ENCODE measurements at places on chromosomes 5 and 9.
A peak's percentile ranks its signal among the peaks of the same experiment; 100 is the strongest.

GRCh38 chr5:165321912-165322311 lies 1816.5 kb downstream of the MAT2B start:
- no peak for DNase-seq

DNA sequence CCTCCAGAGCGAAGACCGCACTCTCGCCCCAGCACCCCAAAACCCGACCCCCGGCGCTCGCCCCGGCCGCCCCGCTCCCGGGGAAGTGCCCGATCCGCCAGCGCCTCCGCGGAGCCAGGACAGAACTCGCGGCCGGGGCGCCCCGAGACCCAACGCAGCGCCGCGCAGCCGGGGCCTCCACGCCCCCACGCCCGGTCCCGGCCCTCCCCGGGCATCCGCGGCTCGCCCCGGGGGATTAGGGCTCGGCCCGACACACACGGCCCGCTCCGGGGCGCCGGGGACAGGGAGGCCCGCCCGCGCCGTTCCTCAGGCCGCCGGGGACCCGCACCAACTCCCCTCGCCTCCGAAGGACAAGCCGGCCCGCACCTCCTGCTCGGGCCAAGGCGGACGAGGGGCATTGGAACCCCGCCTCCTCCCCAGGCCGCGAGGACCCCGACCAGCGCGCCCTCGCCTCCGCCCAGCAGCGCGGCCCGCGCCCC lies 544 bp downstream of the FNBP1 start:
- DNase-seq: peak; percentile 36

GRCh38 chr5:41087461-41087860 lies 16.3 kb upstream of the MROH2B start:
- no peak for DNase-seq

DNA sequence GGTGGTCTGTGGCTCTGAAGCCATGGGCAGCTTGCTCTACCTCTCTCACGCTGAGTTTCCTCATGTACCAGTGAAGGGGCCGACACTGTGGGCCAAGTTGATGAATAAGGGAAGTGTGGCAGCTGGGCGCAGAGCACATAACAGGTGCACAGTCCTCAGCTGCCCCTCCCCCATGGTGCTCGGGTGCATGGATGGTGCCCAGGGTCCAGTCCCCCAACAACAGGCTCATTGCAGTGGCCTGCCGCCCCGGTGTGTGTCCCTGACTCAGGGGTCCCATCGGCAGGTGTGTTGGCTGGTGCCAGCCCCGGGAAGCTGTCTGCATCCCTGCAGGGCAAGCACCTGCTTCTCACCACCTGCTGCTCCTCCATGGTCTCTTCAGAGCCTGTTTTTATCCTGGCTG lies 36.6 kb downstream of the COL5A1 start:
- no peak for DNase-seq

DNA sequence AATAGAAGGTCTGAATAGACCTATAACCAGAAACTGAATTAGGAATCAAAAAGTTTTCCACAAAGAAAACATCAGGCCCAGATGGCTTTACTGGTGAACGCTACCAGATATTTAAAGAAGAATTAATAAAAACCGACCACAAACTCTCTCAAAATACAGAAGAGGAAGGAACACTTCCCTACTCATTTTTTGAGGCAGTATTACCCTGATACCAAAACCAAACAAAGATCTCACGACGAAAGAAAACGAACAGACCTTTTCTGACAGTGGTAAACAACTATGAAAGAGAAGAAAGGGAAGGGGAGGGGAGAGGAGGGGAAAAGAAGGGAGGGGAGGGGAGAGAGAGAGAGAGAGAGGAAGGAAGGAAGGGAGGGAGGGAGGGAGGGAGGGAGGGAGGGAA lies 13.5 kb downstream of the B4GALT1 start:
- DNase-seq: no peak

DNA sequence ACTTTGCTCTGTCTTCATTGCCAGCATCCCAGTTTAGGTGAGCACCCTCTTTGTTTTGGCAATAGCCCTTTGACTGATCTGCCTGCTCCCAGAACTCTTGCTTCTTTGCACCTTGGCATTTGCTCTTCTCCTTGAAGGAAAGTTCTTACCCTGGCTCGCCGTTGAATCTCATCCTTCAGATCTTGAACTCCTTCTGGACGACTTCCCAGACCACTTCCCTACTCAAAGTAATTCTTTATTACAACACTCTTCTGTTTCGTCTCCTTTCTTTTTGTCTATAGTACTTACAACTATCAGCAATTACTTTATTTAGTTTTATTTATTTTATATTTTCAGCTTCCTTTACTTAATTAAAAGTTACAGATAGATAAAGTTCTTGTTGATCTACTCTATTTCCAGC lies 1510.1 kb downstream of the MAT2B start:
- DNase-seq: no peak

DNA sequence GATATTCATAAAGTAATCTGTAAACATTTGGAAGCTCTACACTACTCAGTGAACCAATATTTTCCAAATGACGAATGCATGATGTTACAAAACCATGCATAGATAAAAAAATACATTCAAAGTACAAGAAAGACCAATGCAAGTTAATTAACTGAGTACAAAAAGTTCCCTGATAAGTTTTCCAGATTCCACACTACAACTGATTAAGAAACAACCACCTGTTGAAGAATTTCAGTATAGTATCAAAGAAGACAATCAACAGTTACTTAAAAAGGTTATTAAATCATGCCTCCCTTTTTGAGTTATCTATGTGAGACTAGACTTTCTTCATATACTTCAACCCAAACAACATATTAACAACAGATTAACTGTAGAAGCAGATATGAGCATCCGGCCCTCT lies 192.4 kb downstream of the ARL15 start:
- no peak for DNase-seq

DNA sequence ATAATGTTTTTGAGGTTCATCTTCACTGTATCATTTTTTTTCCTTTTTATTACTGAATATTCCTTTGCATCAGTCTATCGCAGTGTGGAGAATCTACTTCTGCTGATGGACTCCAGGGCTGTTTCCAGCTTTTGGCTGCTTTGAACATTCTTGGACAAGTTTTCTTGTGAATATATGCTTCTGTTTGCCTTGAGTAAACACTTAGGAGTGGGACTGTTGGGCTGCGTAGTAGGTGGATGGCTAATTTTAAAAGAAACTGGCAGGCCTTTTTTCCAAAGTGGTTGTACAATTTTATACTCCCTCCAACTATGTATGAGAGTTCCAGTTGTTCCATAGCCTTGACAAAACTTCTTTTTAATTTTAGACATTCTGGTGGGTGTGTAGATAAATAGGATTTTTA lies 102.4 kb downstream of the WDR41 start:
- no peak for DNase-seq

DNA sequence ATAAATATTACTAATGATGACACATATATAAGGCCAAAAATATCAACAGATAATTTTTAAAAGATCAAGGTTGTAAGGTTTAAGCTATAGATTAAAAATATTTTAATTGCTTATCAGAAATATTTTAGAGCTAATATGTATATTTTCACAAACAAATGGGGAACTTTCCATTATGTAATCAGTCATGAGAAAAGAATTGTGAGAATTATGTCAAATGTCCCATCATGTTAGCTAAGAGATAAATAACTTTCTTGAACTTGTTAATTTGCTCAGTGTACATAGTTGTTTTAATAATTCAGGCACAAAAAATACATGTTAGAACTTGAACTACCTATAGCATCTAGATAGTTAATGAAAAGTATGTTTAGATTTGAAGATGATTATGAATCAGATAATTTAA lies 67.7 kb downstream of the SYK start:
- no peak for DNase-seq

DNA sequence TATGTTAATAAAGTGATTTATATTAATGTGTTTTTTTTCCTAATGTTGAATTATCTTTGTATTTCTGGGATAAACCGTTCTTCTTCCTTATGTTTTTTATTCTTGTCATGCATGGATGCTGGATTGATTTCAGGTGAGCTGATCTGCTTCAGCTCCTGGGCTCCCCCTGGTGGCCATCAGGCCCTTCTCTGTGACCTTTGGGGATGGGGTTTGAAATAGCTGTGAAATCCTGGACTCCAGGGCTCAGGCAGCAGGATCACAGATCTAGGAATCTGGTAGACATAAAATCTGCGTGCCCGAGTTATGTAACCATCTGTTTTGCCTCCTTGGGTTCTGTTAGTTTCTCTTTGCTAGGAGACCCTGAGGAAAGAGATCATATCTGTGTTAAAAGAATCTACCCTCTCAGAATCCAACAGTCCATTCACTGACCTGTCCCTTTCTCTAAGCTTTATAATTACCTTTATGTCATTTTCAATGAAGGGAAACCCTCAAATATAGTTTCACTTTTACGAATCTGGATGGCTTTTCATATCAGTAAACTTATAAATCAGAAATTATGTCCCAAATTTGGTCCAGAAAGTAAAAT lies 12.2 kb upstream of the OR13J1 start:
- peak; percentile 82 for DNase-seq

- DNase-seq: no peak
Observed at GRCh38 chr5:151328734-151329133, 18.6 kb downstream of the SLC36A2 start.

- DNase-seq: no peak
Observed at GRCh38 chr5:141623186-141623585, 4.4 kb upstream of the DIAPH1 start.

- no peak for DNase-seq
Observed at GRCh38 chr5:150068472-150068871, 17.9 kb downstream of the CSF1R start.

DNA sequence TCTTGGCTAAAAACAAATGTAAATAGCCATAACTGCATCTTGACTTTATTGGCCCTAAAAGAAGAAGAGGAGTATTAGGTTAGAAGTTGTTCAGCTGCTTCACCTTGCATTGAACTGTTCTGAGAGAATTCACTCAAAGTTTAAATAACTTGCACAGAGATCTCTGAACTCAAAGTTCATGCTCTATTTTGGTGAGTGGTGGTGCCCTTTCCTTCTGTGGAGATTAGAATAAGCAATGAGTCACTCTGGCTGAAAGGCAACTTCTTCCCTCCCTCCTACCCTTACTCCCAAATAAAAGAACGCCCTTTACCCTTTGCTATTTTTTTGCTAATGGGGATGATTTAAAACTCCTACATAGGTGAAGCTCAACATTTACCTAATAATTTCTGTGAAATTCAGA lies 48.9 kb downstream of the ERMP1 start:
- no peak for DNase-seq

GRCh38 chr5:39578887-39579497 lies 154.2 kb upstream of the DAB2 start:
- no peak for DNase-seq
